ENCODE measurements at places on chromosomes 11 and 22.

GRCh38 chr11:62712276-62712812 is 4.9 kb downstream of the GNG3 start:
- no peak for DNase-seq

GRCh38 chr11:131423688-131424087 is 53.3 kb downstream of the NTM start:
- DNase-seq: no peak

GRCh38 chr11:64119700-64120099 is 46.2 kb downstream of the MACROD1 start:
- DNase-seq: no peak

DNA sequence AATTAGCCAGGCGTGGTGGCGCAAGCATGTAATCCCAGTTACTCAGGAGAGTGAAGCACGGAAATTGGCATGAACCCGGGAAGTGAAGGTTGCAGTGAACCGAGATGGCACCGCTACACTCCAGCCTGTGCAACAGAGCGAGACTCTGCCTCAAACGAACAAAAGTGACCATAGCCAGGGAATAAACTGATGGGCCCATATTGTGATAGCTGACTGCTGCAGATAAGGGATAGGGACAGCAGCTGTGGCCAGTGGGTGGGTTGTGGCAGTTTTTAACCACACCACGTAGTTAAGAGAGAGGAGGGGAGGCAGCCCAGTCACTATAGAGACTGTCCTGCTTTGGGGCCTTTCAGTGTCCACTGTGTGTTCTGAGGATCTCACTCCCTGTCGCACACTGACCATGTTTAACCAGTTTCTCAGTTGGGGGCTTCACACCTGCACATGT is 58.9 kb downstream of the PISD start:
- DNase-seq: no peak

- no peak for DNase-seq
These were observed 6.2 kb upstream of the FAM83F start for GRCh38 chr22:39988386-39989114.

GRCh38 chr22:20885557-20886323 is 26.9 kb downstream of the SNAP29 start:
- peak; percentile 62 for DNase-seq
